ENCODE measurements at places on chromosomes 16 and 17.

DNA sequence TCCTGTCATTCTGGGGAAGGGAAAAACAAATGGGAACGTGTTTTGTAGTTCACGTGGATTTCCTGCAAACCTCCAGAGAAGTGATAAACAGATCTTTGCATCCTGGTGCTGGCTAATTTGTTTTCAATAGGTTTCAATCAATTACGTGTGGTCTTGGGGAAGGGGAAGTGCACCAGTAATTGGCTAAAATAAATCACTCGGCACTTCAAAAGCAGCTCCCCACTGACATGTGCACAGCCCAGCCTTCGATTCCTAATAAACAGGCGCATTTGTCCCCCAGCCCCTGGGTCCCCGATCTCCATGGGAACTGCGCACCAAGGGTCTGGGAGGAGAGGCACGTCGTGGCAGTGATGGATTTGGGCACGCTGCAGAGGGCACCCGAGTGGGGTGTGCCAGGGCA is 112.9 kb upstream of the GSE1 start:
- no peak for DNase-seq

DNA sequence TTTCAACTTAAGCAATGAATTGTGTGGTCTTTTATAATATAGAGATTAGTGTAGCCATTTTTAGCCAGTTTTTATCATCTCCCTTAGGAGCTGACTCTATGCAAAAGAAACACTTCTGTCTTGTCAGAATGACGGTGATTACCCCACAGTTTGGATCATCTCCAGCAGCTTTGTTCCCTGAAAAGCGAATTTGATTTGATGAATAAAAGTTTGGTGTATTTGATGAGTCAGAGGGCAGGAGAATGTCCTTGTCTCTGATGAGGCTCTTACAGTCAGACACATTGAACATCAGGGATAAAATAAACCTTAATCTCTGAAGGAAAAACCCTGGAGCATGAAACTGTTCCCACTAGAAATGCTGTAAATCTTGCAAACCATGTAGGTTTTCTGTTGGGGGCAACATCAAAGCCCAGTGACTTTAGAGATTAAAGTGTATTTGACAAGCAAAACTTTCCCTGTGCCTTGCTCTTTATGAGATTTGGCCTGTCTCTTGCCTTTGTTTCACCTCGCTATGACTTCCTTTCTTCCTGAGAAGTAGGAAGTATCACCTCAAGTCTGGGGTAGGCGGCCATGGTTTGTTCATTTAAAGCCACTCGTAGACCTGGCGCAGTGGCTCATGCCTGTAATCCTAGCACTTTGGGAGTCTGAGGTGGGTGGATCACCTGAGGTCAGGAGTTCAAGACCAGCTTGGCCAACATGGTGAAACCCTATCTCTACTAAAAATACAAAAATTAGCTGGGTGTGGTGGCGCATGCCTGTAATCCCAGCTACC is 209.3 kb downstream of the FTO start:
- no peak for DNase-seq

DNA sequence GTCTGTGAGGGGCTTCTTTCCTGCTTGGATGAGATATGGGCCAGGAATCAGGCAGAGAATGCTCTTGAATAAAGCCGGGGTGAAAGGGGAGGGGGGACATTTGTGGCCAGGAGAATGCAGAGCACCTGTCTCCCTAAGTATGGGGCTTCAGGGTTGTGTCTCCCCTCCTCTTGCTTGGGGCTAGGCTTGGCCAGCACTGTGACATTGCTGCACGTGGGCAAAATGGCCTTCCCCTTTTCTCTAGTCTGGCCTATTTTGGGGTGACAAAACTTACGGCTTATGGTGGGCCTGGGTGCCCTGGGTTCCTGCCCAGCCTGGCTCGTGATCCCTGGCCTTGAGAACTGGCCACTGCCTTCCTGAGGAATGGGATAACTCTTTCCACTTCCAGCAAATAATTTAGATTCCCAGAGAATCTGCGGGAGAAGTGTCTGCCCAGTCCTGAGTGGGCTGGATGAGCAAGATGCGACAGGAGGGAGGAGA is 5.6 kb downstream of the NFE2L1 start:
- no peak for DNase-seq

GRCh38 chr16:81513204-81514040 is 68.8 kb downstream of the CMIP start:
- no peak for DNase-seq

GRCh38 chr17:64779376-64780095 is 117.4 kb upstream of the SMURF2 start:
- DNase-seq = no peak

GRCh38 chr16:75258807-75259141 is 7.3 kb upstream of the BCAR1 start:
- no peak for DNase-seq

Measured in stimulated activated CD8-positive, alpha-beta memory T cell treated with anti-CD3 and anti-CD28 coated beads, Interleukin-4, amount 100 ng/mL, for 1 hour (primary cell).